Mesothelial cell of epicardium (in vitro differentiated cells): ENCODE measurements at places on chromosomes 3 and 15.

- no peak for DNase-seq
Measured at GRCh38 chr3:185089343-185089742, 63.5 kb downstream of the C3orf70 start.

- DNase-seq = no peak
Measured at GRCh38 chr3:76096036-76096435, 310.7 kb upstream of the ZNF717 start.

- DNase-seq = no peak
Measured at GRCh38 chr15:55394694-55395093, 13.5 kb downstream of the CCPG1 start.

GRCh38 chr3:196792771-196793170 is 53.1 kb downstream of the PAK2 start:
- DNase-seq = no peak

GRCh38 chr15:40927873-40928806 is 1.0 kb upstream of the DLL4 start:
- no peak for DNase-seq

DNA sequence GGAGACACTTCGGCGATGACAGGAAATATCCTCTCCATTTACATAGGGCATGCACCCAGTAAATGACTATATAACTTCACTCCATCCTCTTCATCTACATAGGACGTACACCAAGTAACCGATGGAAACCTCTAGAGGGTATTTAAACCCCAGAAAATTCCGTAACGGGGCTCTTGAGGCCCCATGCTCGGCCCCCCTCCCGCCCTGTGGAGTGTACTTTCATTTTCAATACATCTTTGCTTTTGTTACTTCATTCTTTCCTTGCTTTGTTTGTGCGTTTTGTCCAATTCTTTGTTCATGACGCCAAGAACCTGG is 7.5 kb upstream of the FAM107A start:
- DNase-seq = no peak
